Stimulated activated CD4-positive, alpha-beta T cell treated with anti-CD3 and anti-CD28 coated beads, Interleukin-4, amount 100 ng/mL, for 48 hours (primary cell): ENCODE measurements at places on chromosomes 11 and 22.

DNA sequence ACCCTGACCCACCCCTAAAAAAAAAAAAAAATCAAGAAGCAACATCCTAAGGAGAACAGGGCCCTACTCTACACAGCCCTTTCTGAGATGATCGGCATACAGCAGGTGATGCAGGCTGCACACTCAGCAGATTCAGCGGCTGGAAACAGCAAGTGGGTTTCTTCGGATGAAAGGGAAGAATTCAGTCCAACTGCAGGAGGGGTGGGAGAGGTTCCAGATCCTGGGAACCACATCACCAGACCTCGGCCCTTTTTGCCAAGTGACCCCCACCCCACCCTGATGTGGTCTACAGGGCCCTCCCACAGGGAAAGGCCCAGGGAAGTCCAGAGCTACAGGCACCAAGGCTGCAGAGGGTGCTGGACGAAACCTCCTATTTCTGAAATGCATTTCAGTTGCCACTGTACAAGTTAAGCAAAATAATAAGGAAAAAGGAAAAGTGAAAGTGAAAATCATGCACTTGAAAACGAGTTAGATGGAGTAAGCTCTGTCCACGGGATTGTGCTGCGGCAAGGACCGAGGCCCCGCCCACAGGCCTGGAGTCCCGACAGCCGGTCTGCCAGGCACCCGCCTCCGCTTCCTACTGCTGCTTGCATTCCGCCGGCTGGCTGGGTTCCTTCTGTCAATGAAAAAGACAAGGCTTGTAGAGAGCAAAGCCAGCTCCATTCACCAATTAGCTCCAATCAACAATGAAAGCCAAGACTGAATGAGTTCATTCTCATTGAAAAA, 16.0 kb upstream of the PHLDA2 start:
- DNase-seq: peak; percentile 47

DNA sequence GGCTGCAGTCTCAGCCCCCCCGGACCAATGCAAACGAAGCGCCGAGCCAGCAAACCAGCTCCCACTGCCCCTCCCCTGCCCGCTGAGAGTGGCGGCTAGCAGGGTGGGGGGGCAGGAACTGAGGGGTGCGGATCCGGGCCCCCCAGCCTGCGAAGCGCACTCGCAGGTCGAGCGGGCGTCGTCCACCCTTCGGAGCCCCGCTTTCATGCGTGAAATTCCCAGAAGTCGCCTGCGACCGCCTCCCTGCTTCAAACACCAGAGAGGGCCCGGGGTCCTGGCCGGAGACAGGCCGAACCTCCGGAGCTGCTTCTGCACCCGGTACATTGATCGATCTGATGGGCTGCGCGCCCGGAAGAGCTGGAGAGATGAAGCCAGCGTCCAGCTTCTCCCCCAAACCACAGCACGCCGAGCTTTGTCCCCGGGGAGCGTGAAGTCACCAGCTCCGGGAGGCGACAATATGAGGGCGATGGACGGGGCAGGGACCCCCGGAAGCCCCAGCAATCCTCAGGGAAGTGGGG, 646 bp upstream of the PATZ1 start:
- peak; percentile 26 for DNase-seq

- no peak for DNase-seq
Observed at GRCh38 chr11:125401746-125402145, 94.3 kb downstream of the FEZ1 start.

DNA sequence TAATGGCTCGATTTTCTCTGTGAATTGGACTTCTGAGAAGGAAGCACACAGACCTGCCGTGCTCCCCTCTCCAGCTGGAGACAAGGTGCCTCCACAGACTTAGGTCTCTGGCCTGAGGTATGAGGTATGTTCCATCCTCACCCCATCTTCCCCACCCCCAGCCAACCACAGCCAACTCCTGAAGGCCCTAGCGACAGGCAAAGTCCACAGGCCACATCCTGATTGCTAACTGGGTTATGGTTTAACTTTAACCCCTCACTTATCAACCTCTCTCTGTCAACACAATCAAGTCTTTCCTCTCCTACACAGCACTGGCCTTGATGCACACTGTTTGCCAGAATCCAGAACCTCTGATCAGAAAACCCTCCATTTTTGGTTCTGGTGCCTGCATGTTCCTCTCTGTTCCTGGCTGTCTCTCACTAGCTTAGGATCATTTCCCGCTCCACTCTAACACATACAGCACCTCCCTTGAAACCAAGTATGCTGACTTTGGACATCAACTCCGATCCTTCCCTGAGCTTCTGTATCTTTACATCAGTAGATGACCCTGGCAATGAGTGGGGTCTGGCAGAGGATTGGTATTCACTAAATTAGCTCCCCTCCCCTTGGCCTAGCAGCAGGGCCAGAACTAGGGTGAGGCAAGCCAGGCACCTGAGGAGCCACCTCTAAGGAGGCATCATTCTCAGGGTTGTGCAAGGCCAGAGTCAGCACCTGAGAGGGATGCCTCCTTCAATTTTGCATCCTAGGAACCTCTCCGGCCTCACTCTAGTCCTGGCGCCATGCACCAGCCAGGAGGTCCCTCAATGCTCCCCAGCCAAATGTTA, 22.0 kb downstream of the JAML start:
- peak; percentile 66 for DNase-seq

DNA sequence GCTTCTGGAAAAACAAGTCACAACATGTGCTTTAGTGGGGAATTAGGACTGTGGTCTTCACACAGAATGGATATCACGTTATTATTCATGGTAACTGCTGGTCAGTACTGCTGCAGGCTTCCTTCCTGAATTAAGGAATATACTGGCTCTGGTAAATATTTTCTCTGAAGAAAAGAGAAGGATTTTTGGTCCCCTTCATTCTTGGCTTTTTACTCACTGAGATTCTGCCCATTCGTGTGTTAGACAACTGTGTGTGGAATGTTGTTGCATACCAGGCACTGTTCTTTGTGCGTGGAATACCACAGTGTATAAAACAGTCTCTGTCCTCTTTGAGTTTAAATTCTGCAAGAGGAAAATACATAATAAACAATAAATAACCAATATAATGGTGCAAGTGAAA, 80.3 kb downstream of the ALX4 start:
- no peak for DNase-seq

GRCh38 chr11:123853038-123853437, 32.4 kb downstream of the TMEM225 start:
- DNase-seq: no peak

DNA sequence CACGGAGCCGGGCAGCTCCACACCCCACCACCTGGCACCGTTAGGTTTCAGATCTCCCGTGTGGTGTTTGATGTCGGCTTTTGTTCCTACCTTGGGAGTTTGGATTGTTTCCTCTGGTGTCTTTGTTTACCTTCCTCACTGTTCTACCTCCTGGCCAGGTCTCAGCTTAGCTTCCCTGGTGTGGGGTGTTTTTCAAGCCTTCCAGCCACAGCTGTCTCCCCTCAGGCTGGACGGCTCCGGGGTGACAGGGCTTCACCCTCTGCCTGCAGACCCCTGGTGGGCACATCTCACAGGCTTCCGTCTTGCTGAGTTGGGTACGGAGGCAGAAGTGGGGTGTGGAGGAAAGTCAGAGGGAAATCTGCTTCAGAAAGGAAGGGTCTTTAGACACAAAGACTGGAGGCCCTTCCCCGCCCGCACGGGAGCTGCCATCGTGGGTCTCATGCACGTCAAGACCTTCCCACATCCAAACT, 59.6 kb upstream of the EMID1 start:
- no peak for DNase-seq

DNA sequence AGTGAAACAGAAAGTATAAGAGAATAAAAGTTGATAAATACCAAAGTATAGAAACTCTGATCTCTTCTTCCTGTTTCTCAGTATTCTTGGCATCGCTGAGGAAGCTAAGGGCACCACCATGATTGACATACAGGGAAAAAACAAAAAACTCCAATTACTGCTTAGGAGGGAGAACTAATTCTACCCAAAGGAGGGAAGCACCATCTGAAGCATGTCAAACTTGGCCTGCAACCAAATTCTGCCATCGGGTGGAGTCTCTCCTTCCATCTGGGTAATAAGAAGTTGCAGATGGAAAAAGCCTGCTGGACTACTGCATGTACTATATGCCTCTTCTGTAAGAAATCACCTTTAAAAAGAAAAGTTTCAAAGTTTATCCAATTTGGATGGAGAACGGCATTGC, 30.5 kb upstream of the PPP2R1B start:
- no peak for DNase-seq

- no peak for DNase-seq
Observed at GRCh38 chr11:95304777-95305176, 73.8 kb upstream of the SESN3 start.

- DNase-seq: no peak
Observed at GRCh38 chr22:16949561-16949960, 58.5 kb downstream of the GAB4 start.

- no peak for DNase-seq
Observed at GRCh38 chr22:19138217-19139000, 6.0 kb downstream of the ESS2 start.

DNA sequence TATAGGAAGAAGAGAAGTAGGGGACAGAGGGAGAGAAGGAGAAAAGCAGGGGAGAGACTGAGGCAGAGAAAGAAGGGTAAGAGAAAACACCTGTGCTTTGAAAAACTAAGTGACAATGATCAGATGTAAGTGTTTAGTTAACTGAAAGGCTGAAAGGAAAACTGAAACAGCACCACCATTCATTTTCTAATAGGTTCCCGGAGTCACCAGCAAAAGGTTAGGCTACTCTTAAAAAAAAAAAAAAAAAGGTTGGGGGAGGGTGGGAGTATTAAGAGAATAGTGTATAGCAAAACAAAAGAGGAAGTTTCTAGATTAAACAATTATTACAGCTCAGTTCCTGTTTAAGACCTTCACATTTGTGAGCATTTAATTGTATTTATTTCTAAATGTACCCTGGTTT, 113.8 kb downstream of the CADM1 start:
- DNase-seq: no peak

DNA sequence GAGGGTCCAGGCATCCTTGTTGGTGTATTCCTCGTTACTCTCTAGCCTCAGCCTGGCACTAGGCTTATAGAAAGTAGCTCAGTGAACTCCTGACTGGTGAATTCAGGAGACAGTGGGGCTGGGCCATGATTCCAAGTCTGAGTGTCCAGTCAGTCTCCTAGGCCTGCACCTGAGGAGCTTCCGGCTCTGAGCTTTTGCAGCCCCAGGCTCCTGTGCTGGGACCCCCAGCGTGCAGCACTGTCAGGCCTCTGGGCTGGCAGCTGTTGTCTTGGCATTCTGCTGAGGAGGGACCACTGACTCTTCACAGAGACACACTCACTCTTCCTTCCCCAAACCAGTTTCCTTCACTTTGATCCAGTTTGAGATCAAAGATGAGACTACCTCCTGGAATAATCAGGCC, 82.4 kb downstream of the CTTN start:
- DNase-seq: no peak

- DNase-seq: no peak
Observed at GRCh38 chr11:9399466-9399865, 15.0 kb downstream of the IPO7 start.

DNA sequence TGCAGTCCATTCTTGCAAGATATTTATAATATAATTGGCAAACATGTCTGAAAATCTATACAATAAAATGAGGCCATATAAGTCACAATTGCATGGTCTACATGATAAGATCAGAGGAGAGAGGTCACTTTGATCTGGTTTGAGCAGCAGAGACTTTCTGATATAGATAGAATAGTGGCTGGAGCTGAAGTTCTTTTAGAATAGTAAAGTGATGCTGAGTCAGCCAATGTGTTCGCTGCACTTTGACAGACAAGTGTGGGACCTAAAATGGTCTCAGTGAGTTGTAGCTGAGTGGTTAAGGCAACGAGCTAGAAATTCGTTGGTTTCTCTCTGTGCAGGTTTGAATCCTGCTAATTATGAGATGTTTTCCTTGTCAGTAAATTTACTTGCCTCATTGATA, 257.0 kb upstream of the C11orf87 start:
- DNase-seq: no peak

- peak; percentile 50 for DNase-seq
Observed at GRCh38 chr22:49930596-49931412, 12.4 kb downstream of the CRELD2 start.

- DNase-seq: no peak
Observed at GRCh38 chr11:62137881-62138629, 14.2 kb downstream of the INCENP start.

DNA sequence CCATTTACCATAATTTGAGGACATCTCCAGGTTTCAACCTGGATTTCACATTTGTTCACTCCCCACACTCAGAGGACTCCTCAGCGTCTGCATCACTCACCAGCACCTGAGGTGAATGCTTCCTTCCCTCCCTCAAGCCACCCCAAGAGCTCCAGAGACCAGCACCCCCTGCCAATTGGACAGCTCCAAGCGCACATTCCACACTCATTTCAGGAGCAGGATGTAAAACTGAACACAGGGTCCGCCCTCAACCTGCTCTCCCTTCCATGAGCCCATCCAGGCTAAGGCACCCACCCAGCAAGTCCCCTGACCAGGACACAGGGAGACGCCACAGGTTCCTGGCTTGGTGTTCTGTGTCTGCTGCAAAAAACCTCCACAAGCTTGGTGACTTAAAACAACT, 3.9 kb downstream of the SCGB1D1 start:
- DNase-seq: no peak

DNA sequence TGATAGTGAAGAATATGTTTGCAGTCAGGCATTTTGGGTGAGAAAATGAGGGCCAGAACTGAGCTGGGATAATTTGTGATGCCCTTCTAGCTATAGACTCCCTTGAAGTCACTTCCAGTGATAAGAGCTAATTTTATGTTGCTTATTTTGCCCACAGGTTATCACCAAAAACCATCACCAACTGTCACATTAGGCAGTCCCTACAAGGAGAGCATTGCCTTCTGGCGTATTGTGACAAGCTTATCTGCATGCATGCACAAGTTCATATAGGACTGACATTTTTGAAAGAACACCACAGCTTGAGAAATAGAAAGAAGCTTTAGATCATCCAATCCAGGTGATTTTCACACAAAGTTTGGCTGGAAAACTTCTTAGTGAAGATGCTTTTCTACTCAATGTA, 735.3 kb upstream of the RAG2 start:
- DNase-seq: no peak

GRCh38 chr11:130413405-130414106, 14.9 kb downstream of the ADAMTS8 start:
- no peak for DNase-seq

DNA sequence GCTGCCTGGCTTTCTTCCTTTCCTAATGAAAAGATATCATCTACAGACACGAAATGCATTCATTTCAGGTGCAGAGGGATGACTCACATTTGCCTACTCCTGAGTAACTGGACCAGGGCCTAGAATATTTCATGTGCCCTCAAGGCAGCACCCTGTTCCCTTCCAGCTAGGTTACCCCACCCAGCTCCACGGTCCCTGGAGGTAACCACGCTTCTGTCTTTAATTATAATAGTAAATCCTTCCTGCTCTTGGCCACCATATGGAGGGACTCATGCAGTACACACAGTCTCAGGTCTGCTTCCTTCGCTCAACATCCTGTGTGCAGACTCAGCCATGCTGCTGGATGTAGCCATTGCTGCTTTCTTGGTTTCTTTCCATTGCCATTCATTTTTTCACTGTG, 22.3 kb downstream of the DHCR7 start:
- DNase-seq: no peak
